Neural progenitor cell (in vitro differentiated cells): ENCODE measurements at places on chromosomes 1 and 21. TPM values are rescaled to one million over a fixed set of nuclear protein-coding genes. Genes with fewer than 3 reads are reported as not detected.
A peak's percentile ranks its signal among the peaks of the same experiment; 100 is the strongest.

- no peaks in the 10 kb centered on the region for H3K4me1 ChIP-seq
- H3K4me3 ChIP-seq, result no peak overlapping the region
Measured at GRCh38 chr1:61424382-61424781, 300.6 kb downstream of the TM2D1 start.

DNA sequence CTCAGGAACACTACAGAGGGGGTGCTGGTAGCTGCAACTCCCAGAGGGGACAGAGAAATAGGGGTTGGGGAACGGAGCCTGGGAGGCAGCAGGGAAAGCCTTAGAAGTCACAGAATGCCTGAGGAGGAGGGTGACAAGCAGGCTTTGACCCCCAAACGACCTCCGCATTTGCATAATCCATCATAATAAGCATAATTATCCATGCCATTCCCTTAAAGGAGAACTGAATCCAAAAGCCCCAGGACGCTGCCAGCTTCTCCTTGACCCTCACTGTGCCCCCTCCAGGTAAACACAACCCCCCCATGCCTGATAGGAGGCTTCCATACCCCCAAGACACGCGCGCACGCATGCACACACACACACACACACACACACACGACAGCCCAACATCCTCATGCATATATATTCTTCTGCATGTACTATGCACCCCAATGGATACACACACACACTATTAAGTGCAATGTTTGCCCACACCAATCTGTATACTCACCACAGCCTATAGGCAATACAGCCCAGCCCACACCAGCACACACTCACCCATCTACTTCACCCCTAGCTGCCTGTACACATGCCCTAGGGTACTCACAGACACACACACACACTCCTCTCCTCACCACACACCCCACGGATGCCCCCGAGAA, 27.8 kb downstream of the SDC3 start:
- H3K36me3 ChIP-seq, result no peaks in the 10 kb centered on the region
- H3K27ac ChIP-seq, result no peak overlapping the region
- peaks cover 23% of the 10 kb centered on the region for H3K4me1 ChIP-seq
- H3K4me3 ChIP-seq, result no peak overlapping the region
- DNase-seq, result no peak
- no peaks in the 10 kb centered on the region for H3K27me3 ChIP-seq

GRCh38 chr21:28252928-28253327, 739.7 kb downstream of the LTN1 start:
- no peak for DNase-seq
- H3K36me3 ChIP-seq, result no peaks in the 10 kb centered on the region
- no peak overlapping the region for H3K4me3 ChIP-seq
- H3K4me1 ChIP-seq, result no peaks in the 10 kb centered on the region
- no peak overlapping the region for H3K27ac ChIP-seq

DNA sequence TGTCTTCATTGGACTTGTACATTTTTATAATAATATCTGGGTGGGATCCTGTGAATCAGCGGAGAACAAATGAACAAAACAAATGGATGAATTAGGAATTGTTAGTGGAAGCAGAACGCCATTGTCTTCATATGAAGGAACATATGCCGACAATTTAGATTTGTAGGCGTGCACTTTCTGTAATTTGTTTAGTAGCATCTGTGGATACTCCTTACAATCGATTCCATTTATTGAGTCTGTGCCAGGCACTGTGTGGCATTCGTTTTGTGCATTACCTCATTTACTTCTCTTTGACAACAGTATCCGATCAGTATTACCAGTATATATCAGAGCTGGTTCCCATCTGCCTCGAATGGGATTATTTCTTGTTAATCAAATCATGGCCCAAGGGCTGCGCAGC, 61.9 kb downstream of the PRDM2 start:
- H3K36me3 ChIP-seq, result no peaks in the 10 kb centered on the region
- no peak for DNase-seq
- H3K27me3 ChIP-seq, result no peaks in the 10 kb centered on the region
- no peak overlapping the region for H3K4me3 ChIP-seq

- no peaks in the 10 kb centered on the region for H3K36me3 ChIP-seq
- no peaks in the 10 kb centered on the region for H3K4me1 ChIP-seq
- H3K27ac ChIP-seq, result no peak overlapping the region
Measured at GRCh38 chr21:41640748-41641509, 125.9 kb downstream of the RIPK4 start.

DNA sequence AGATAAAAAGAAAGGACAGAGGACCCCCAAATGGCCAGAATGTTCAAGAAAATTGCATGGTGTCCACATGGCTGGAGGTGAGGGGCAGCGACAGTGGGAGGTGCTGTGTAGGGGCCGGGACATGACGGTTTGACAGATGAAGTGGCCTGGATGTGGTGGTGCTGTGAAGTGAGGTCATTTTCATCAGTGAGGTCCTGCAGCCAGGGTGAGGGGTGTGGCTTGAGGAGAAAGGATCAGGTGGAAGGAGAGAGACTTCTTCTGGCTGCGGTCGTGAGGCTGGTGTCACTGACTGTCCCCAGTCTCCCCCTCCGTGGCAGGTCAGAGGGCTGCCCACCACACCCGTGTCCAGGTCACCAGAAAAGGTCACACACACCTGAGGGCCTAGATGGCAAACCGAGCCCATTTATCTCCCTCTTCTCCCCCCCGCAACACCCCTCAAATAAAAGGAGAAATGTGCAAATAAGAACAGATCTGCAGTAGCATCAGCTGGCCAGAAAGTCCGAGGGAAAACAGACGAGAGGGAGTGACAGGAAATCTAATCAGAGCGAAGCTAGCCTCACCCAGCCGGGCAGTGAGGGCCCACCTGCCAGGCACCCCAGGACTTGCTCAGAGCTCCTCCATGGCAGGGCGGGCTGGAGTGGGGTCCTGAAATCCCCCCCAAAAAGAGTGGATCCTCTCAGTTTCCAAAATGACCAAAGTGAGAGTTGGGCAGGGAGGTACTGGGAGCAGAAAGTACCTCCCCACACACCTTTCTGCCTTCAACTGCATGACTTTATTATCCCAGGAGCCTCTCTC, 148.5 kb upstream of the EDN2 start:
- H3K27me3 ChIP-seq, result no peaks in the 10 kb centered on the region
- H3K36me3 ChIP-seq, result no peaks in the 10 kb centered on the region
- no peak for DNase-seq
- no peaks in the 10 kb centered on the region for H3K4me1 ChIP-seq
- H3K27ac ChIP-seq, result no peak overlapping the region

DNA sequence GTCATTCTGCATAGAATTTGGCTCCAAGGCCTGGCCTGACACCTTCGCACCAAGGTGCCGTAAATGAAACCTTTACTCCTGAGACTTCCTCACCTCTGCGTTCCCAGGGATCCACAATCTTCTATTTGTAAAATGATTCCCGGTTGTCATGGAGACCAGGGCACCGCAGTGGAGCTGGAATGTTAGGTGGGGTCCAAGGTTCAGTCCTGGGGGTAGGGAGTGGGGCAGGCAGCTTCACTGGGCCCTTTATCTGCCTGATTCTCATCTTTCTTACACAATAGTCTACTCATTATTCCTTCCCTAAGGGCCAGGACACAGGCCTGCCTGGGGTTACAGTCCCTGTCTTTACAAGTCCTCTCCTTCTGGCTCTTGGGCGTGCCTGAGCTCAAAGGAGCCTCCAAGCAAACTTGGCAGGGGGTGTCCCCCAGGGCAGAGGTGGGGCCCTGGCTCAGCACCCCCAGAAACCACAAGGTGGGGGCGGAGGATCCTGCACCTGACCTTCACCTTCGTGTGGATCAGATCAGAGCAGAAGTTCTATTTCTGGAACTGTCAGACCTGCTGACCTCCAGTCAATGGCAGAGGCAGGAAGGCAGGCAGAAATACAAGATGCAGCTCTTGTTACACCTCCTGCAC, 51.1 kb downstream of the RIPK4 start:
- H3K27ac ChIP-seq, result no peak overlapping the region
- no peak overlapping the region for H3K4me3 ChIP-seq
- H3K4me1 ChIP-seq, result peaks cover 12% of the 10 kb centered on the region

DNA sequence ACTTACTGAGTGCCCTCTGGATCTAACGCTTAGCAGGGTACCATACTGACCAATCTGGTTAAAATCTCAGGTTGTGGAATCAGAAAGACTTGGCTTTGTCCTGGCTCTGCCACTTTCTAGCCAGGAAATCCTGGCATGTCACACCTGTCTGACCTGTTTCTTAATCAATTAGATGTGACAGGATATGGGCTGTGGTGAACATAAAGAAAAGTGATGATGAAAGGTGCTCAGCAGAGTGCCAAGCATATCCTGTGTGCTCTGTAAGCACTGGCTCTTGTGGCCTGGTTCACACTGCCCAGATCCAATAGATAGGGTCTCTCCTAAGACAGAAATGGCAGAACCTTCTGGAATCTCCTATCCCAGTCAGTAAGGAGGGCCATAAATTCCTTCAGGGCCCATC, 53.9 kb downstream of the PHC2 start:
- H3K4me3 ChIP-seq, result no peak overlapping the region
- H3K27me3 ChIP-seq, result peaks cover 18% of the 10 kb centered on the region
- peaks cover 7% of the 10 kb centered on the region for H3K4me1 ChIP-seq
- H3K27ac ChIP-seq, result no peak overlapping the region

GRCh38 chr1:232611834-232612233, 18.1 kb downstream of the SIPA1L2 start:
- no peak overlapping the region for H3K4me3 ChIP-seq
- H3K4me1 ChIP-seq, result peaks cover 36% of the 10 kb centered on the region
- H3K27me3 ChIP-seq, result no peaks in the 10 kb centered on the region
- no peak overlapping the region for H3K27ac ChIP-seq

DNA sequence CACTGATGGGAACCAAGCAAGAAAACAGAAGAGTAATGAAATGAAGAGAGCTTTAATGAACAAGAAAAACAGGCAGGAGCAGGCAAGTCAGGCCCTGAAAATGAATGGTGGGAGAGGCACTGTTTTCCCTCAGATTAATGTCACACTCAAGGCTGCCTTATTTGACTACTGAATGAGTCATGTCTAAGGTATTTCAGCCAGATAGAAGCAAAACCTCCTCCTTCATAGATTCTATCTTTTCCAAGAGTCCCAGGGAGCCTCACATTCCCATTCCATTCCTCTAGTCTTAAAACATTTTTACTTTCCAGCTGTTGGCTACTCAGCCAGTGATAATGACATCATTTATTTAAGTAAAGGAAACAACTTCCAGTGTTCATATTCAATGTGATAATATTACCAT, 228.4 kb upstream of the NRIP1 start:
- H3K36me3 ChIP-seq, result no peaks in the 10 kb centered on the region
- H3K27ac ChIP-seq, result no peak overlapping the region
- no peak for DNase-seq
- H3K4me1 ChIP-seq, result peaks cover 8% of the 10 kb centered on the region

GRCh38 chr1:4416189-4416588, 238.2 kb upstream of the AJAP1 start:
- no peaks in the 10 kb centered on the region for H3K36me3 ChIP-seq
- no peaks in the 10 kb centered on the region for H3K27me3 ChIP-seq
- peaks cover 11% of the 10 kb centered on the region for H3K4me1 ChIP-seq
- H3K27ac ChIP-seq, result no peak overlapping the region

DNA sequence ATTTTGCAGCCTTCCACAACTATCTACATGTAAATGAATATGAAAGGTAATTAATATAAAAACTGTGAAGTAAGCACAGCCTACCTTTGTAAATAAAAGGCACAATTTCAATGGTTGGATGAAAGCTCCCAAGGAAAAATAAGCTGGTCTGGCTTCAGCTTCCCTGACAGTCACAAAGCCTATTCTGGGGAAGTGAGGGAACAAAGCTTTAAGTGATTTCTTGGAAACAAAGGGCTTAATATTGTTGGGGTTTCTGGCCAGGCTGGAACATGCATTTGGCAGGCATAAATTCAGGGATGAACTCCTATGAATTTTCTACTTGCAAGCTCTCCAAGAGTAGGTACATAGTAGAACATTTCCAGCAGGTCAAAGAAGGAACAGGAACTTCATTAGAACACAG, 17.3 kb downstream of the BCAS2 start:
- H3K36me3 ChIP-seq, result peaks cover 13% of the 10 kb centered on the region
- no peak for DNase-seq
- H3K4me1 ChIP-seq, result no peaks in the 10 kb centered on the region
- no peaks in the 10 kb centered on the region for H3K27me3 ChIP-seq
- no peak overlapping the region for H3K4me3 ChIP-seq
- H3K27ac ChIP-seq, result no peak overlapping the region

The MATN1 gene
- total RNA-seq, result 0.09 TPM in 1 of 2 replicates, not detected in the other

DNA sequence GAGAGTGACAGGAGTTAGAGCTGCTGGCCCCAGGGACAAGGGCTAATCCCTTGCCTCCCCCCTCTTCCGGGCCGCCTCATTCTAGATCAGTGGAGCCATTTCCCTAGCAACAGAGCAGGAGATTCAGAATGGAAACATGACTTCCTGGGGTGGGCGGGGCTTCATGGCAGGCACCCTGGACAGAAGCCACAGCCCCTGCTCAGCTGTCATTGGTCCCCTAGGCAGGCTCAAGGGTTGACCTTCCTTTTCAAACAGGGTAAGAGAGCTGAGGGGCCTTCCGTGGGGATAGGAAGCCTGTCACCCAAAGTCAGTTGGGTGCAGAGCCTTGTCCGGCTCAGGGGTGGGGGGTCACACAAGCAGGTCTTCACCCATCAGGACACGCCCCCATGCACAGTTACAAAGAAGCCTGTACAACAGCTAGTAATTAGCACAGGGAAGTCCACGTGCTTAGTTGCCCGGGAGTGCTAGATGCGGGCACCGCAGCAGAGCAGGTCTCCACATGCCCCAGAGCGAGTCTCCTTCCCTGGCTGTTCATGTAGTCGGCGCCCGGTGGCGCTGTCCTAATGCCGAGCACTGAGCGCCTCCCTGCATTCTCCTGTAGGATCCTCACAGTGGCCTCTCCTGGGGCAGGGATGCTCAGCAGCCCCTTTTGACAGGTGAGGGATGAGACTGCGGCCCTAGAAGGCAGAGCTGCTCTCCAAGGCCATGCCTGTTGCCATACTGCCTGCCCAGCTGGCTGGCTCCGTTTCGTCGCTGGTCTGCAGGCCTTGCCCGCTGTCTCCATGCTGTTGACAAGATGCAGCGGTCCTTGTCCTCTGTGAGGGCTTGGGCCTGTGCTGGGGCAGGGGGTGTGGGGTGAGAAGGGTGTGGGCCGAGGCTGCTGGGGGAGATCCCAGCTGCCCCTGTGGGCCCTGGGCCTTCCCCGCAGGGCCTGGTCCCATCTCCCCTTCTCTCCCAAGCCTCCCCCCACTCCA, 5.1 kb downstream of the TMEM201 start:
- H3K27ac ChIP-seq, result peak overlapping the region; percentile 18
- no peaks in the 10 kb centered on the region for H3K27me3 ChIP-seq
- H3K4me1 ChIP-seq, result peaks cover 56% of the 10 kb centered on the region
- DNase-seq, result peak; percentile 96
- peak overlapping the region; percentile 24 for H3K4me3 ChIP-seq
